ENCODE measurements at places on chromosomes 2 and 18.
A peak's percentile ranks its signal among the peaks of the same experiment; 100 is the strongest.

DNA sequence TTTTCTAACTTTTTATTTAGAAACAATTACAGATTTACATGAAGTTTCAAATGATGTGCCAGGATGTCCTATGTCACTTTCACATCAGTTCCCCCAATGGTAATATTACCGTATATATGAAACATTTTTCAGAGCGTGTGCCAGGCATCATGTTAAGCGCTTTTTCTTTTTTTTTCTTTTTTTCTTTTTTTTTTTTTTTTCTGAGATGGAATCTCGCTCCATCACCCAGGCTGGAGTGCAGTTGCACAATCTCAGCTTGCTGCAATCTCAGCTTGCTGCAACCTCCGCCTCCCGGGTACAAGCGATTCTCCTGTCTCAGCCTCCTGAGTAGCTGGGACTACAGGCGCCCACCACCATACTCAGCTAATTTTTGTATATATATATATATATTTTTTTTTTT is 5.6 kb upstream of the PPP4R1 start:
- DNase-seq: no peak

DNA sequence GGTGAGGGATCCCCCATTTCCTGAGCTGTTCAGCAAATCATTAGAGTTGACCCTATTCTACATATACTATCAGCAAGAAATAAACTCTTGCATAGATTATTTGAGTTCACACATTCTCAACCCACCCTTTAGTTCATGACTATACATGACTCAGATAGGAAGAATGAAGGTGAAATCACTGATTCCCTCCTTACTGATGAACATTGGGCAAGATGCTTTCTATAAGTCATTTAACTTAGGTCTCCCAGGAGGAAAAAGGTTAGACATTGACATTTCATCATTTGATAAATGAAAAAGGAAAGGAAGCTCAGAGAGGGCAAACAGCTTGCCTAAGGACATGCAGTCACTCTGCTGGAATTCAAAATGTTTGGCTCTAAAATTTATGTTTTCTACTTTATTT is 408.0 kb downstream of the TMEM182 start:
- DNase-seq: no peak

DNA sequence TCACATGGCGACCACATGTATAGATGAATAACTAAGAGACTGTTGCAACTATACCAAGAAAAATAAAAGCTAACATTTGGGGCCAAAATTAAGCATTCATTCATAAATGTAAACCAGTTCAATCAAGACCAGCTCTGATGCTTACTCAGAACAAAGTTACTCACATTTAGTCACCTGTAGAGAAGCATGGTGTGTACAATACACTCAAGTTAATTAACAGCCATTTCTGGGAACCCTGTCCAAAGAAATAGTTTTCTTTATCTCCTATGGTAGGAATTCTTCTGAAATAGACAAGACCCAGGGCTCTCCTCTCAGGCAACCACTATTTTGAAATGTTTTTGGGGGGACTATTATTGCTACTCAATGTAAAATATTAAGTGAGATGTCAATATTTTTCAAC is 1.6 kb downstream of the SCN3A start:
- no peak for DNase-seq

GRCh38 chr2:64522843-64523428 is 1.2 kb upstream of the AFTPH start:
- no peak for DNase-seq

GRCh38 chr2:240245706-240246105 is 105.2 kb upstream of the OTOS start:
- DNase-seq: no peak

DNA sequence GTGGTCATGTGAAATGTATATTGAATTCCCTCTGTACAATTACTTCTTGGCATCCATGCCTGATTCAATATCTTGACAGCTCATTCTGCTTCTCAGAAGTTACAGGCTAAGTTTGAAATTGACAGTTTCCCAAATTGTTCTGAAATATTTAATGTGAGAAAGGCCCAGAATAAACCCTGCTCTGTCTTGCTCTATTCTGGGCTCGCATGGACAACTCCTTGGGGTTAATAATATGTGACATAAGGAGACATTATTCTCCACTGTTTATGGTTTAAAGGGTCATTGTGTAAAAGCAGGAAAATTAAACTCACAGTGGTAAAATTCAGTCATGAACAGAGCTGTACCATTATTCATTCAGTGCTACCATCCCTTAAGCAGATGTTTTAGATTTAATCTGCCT is 160.7 kb upstream of the CNTNAP5 start:
- DNase-seq: no peak

DNA sequence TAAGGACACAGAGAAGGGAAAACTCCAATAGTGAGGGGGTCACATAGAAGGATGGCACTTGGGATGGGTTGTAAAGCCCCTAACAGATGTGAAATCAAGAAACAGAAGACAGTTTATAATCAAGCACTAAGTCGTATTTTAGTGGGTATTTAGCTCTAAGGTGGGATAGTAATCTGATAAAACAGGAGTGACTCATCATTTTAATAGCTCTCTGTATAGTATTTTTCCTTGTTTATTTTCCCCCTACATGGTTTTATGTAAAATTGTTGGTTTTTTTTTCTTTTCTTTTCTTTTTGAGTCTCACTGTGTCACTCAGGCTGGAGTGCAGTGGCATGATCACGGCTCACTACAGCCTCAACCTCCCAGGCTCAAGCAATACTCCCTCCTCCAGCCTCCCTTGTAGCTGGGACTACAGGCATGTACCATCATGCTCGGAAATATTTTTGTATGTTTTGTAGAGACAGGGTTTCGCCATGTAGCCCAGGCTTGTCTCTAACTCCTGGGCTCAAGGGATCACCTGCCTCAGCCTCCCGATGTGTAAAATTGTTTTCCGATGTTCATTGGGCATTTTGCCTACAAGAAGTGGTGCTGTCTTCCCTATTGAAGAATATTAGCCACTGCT is 142.6 kb upstream of the SERPINE2 start:
- DNase-seq: no peak

- DNase-seq: no peak
These were observed 86.3 kb upstream of the MBOAT2 start for GRCh38 chr2:9089831-9090230.

GRCh38 chr2:176140513-176141317 is 10.6 kb upstream of the HOXD4 start:
- DNase-seq: peak; percentile 95

DNA sequence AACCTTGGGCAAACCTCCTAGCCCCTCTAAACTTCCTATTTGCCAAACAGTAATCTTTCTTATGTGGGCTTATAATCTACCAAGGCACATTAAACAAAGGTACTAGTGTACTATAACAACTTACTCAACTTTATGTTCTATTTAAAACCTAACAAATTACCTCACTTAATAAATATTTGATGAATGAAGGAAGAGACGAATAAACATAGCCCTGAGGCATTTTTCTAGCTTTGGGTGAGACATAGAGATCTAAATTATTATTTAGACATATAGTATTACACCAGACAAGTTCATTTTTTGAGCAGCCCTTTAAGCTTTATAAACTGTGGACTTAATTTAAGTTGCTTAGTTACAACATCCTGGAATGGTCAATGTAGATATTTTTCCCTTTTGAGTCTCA is 104.6 kb downstream of the UNC80 start:
- no peak for DNase-seq

DNA sequence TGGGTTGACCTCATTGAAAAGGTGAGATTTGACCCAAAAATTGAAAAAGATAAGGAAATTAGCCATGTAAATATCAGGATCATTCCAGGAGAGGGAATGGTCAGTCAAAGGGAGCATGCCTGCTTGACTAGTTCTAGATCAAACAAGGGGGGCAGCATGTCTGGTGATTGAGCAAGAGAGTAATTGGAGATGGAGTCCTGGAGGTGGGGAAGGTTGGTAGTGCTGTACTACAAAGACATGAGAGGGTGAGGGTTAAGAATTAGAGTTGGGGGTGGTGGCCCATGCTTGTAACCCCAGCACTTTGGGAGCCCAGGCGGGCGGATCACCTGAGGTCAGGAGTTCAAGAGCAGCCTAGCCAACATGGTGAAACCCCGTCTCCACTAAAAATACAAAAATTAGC is 2.0 kb downstream of the MRPL30 start:
- DNase-seq: no peak

GRCh38 chr2:190976521-190976920 is 37.5 kb downstream of the STAT1 start:
- DNase-seq: no peak

DNA sequence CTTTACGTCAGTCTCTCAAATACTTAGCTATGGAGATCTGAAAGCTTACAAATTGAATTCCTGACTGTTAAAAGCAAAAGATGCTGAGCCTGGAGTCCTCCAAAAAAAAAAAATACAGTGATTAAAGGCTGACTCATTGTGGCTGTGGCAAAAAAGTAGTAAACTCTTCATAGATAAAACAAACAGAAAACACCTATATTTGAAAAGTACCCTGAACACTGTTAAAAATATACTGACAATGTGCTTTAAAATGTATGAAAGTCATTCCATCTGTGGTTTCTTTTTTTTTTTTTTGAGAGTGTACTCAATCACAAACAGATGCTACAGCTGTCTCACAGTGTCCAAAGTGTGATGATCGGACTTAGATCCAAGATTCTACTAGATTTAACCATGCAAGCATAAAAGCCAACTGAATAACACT is 267.6 kb upstream of the CYP26B1 start:
- no peak for DNase-seq

GRCh38 chr2:147818741-147819140 is 26.1 kb upstream of the ACVR2A start:
- no peak for DNase-seq

DNA sequence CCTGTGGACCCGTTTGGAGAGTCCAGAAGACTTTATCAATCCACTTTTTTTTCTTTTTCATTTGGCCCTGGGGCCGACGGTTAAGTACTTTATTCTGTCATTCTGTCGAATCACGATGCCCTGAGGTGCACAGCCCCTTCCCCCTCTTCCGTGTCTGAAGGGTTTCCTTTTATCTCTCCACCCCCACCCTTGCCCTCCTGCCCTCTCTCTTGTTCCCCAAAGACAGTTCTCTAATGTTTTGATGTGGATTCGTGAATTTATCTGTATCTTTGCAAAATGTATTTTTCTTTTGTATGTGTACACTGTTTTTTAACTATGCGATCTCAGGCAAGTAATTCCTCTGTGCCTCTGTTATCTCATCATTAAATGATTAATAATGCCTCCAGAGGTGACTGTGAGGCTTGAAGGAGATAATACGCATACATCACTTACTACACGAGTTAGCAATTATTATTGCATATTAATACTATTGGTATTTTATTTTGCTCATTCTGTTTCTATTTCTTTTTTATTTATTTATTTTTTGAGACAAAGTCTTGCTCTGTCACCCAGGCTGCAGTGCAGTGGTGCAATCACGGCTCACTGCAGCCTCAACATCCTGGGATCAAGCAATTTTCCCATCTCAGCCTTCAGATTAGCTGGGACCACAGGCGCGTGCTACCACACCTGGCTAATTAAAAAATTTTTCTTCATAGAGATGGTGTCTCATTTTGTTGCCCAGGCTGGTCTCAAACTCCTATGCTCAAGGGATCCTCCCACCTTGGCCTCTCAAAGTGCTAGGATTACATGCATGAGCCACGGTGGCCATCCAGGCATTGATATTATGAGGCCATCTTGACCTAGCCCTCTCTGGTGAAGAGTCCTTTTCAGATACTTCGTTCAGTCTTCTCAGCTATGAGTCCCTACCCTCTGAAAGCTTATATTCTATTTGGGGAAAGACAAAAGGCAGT is 1.4 kb upstream of the CASP8 start:
- no peak for DNase-seq

GRCh38 chr18:69432847-69433246 is 32.2 kb downstream of the DOK6 start:
- DNase-seq: no peak

GRCh38 chr18:58831606-58832005 is 33.1 kb upstream of the ZNF532 start:
- DNase-seq: no peak

DNA sequence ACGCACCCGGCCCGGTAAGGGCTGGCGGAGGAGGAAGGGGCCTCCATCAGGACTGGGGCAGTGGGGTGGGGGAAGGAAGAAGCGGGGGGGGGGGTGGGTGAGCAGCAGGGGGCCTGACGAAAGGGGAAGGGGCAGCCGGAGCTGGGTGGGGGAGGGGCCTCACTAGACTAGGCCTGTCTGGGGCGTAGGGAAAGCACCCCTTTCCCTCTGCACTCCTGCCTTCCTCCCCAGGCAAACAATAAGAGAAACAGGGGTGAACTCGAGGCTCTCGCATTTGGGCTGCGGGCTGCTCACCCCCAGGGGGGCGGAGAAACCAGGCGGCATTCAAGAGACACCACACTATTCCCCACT is 82.7 kb upstream of the POMC start:
- peak; percentile 62 for DNase-seq

DNA sequence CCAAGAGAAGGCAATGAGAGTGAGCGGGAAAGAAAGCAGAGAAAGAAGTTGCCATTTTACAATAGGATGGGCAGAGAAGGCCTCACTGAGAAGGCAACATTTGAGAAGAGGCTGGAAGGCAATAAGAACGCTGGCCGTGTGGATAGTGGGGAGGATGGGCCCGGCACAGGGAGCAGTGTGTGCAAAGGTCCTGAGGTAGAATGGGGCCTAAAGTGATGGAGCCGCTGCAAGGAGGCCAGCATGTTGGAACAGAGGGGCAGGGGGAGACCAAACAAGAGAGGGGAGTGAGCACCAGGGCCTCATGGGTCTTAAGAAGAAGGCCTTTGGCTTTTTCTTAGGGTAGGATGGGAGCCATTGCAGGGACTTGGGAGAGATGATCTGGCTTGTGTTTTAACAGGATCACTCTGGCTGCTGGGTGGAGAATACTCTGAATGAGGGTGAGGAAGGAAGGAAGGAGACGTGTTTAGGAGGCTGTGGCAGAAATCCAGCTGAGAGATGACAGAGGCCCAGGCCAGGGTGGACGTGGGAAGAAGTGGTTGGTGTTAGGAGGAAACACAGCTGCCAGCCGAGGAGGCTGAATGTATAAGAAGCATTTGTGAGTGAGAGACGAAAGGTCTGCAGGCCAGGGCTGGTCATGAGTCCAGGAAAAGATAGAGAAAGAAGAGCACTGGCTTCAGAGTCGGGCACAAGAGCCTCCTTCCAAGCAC is 159.8 kb downstream of the KLHL29 start:
- DNase-seq: no peak

GRCh38 chr18:32301976-32302743 is 112.3 kb downstream of the MEP1B start:
- DNase-seq: peak; percentile 7

DNA sequence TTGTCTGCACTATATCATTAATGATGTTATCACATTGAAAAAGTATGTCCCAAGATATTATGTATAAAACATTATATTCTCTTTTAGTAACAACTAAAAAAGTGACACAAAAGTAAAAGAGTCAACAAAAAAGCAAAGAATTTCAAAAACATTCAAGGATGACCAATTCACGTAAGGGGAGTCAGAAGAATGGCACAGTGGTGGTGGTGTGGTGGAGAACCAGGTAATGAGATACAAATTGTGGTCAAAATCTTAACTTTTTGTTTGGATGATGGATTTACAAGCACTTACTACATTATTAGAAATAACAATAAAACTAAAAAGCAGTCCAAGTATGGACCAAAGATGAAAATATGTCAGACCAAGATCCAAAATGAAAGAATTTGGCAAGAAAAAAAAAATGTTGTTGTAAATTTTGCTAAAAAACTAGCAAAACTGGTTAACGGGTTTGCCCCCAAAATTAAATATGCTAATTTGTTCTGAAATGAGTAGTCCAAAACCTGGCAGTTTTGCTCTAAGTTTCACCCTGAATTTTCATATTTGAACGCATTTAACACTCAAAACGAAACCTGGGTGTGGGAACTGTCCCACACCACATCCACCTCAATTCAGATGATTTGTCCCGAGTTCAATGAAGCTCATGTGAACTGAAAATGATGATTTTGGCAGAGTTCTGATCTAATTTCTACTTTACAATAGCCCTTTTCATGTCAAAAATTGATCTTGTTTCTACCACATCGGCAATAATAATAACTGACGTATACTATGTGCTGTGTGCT is 135.8 kb downstream of the IKZF2 start:
- no peak for DNase-seq

Measured in GM12891 (cell line).